Muscle of back (tissue), 13 donors: ENCODE measurements at places on chromosomes 2 and 18. TPM values are rescaled to one million over a fixed set of nuclear protein-coding genes. Genes with fewer than 3 reads are reported as not detected.

Gene CHRNA1
- polyA plus RNA-seq, result 162 TPM

Gene FBXO15
- polyA plus RNA-seq, result 0.72 TPM

Gene ABCG5
- not detected for polyA plus RNA-seq

Gene C2orf66
- 0.10 TPM for polyA plus RNA-seq

Gene KCNF1
- polyA plus RNA-seq, result 3.2 TPM

Gene NEMP2
- 9.6 TPM for polyA plus RNA-seq

Gene ALPG
- polyA plus RNA-seq, result not detected

Gene LTBP1
- 65.4 TPM for polyA plus RNA-seq

Gene CCDC195
- not detected for polyA plus RNA-seq

Gene MAPK4
- polyA plus RNA-seq, result 9.2 TPM

Gene CD207
- polyA plus RNA-seq, result 0.12 TPM

Gene SCN3A
- polyA plus RNA-seq, result 0.82 TPM

Gene TUBB8B
- polyA plus RNA-seq, result not detected

Gene PROM2
- 2.8 TPM for polyA plus RNA-seq

DNA sequence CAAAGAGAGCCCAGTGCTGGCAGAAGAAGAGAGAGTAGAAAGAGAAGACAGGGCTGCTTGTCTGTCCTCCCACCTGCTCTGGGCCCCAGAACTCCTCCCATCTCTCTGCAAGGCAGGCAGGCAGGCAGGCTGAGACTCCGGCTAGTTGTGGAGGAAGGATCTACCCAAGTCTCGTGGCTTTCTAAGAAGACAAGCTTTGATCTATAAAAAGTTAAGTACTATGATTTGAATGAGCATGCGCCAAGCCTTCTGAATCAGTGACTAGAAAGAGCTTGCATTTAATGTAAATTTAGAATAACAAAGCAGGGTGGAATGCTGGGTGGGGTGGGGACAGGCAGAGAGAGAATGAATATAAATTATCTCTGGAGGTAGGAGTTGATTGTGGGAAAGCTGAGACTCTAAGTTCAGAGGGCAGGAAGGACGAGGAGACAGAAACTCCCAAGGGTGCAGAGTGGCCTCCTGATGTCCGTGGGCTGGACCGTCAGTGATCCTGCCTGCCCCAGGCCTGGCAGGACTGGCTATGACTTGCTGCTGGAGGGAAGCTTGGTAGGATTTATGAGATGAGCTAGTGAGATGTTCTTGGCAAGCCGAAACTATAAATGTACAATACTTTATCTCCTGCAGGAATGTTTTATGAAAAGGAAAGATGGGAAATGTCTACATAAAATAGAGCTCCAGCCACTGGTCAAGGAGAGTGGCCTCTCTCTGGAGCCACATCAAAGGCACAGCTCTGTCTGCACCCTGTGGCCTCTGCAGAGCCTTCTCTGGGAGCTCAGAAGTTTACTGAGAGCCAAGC, 447.5 kb downstream of the TNS1 start:
- DNase-seq, result peak; percentile 73

DNA sequence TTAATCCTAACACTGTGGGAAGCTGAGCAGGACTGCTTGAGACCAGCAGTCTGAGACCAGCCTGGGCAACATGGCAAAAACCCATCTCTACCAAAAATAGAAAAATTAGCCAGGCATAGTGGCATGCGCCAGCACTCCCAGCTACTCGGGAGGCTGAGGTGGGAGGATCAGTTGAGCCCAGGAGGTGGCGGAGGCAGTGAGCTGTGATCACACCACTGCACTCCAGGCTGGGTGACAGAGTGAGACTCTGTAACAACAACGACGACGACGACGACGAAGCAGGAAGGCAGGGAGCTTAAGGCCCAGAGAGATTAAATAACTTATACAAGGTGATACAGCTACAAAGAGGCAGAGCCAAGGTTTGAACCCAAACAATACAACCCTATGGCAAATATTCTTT, 37.3 kb downstream of the CFAP36 start:
- DNase-seq, result no peak

GRCh38 chr18:3919396-3920061, 469.6 kb downstream of the TGIF1 start:
- no peak for DNase-seq

- no peak for DNase-seq
Measured at GRCh38 chr2:65992198-65992554, 442.7 kb upstream of the MEIS1 start.

- no peak for DNase-seq
Measured at GRCh38 chr2:96809951-96810782, 5.9 kb upstream of the CNNM3 start.

DNA sequence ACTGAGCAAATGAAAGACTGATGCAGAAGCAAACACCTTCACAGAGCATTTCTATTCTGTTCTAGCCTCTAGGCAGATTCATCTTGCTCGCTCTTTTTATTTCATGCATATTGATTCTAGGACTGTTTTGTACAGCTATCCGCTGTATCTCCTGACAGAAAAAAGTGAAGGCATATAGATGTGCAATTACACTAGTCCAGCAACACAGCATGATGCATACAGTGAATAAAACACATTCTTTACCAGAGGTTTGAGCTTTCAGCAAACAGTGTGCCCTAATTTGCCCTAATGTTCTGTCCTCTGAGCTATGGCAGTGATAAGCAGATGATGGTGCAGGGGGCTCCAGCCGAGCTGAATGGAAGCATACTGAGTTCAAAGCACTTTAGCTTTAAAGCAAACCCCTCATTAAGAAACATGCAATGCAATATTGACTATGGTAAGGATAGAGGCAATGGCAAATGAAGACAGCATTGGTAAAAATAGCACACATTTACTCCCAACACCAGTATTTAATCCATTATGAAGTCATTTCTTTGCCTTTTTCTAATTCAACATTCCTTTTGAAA, 141.2 kb upstream of the RGPD4 start:
- DNase-seq, result no peak

- no peak for DNase-seq
Measured at GRCh38 chr2:120923426-120923825, 187.8 kb downstream of the GLI2 start.

DNA sequence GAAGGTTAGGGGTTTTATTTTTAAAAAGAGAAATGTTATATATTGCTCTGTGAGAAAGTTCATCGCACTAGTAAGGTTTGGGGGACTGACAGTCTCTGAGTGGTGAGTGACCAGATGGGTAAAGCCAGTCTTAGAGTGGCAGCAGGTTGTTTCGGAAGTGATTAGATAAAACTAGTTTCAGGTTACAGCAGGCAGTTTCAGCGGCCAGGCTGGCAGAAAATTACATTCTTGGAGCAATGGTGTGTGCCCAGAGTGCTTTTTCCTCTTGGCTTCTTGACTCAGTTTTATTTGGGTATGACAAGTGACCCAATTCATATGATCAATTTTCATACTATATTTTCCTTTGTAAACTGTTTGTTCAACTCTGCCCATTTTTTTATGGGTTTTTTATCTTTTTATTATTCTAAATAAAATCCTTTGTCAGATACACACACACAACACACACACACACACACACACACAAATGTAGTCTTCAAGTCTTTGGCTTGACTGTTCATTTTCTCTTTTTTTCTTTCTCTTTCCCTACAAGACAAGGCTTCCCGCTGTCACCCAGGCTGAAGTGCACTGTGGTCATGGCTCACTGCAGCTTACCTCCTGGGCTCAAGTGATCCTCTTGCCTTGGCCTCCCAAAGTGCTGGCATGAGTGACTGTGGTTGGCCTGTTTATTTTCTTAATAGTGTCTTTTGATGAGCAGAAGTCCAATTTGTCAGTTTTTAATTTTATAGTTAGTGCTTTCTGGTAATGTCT, 30.9 kb downstream of the RALBP1 start:
- DNase-seq, result no peak

DNA sequence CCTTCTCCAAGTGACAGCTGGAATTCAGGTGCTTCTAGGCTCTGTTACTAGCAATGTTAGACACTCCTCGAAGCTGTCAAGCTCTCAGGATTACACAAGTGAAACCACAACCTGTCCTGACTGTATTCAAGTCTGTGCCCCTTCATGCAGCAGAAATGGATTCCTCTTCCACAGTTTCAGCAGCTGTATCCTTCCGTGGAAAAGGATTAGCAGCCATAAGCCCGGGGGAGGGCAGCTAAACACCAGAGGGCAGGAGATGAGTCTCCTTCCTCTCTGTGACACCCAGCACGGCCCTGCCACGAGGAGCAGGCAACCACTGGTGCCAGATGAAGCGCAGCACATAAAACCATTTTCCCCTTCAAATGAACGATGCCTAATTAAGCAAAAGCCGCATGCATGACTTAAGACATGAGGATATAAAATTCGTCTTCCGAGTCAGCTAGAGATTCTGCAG, 1.2 kb downstream of the ST3GAL5 start:
- peak; percentile 80 for DNase-seq

GRCh38 chr2:197960786-197961185, 156.4 kb downstream of the PLCL1 start:
- no peak for DNase-seq

GRCh38 chr2:70745276-70745825, 22.6 kb downstream of the ADD2 start:
- DNase-seq, result no peak

DNA sequence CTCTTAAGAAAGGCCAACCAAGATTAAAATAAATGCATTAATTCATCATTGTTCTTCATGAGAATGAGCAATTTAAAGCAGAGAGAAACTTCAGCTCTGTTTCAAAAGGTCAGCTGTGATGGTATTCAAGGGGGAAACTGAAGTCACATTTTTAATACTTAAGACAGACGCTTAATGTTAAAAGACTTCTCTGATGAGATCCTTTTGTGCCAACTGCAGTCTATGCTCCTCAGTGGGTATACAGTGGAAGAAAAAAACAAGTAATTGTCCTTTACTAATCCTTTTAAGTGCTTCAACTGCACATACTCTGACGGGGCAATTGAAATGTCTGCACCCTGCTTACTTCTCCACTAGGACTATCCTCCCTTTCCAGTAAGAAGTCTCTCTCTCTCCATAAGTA, 309.7 kb downstream of the GULP1 start:
- no peak for DNase-seq

- peak; percentile 43 for DNase-seq
Measured at GRCh38 chr2:39948016-39948719, 169.1 kb upstream of the THUMPD2 start.

DNA sequence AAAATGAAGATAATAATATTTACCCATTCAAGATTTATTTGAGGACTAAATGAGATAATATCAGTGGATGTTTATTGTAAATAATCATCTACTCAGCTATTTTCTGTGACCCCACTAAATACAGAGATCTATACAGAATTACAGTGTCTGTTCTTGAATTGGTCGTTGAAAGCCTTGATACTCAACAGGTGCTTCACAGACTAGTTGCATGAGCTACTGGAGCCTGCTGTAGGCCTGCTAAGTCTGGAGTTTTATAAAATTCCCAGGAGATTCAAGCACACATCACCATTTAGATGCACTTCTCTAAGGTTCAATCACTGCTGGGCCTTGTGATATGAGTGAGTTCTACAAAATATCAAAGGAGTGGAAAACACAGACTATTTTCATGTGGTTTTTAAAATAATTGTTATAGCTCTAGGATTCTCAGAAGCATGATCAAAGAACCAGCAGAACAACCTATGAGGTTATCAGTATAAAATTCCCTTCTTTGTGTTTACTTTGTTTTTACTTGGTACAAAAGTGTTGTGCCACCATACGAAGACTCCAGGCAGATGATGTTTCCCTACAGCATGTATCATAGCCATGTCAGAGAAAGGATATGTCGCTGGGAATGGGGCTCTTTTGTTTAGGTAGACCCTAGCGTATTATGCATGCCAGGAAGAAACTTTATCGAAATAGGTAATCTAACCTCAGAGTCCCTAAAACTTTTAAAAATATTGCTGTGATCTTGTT, 7.1 kb downstream of the SULT1C4 start:
- DNase-seq, result no peak

- no peak for DNase-seq
Measured at GRCh38 chr2:134634054-134634753, 84.6 kb downstream of the TMEM163 start.

DNA sequence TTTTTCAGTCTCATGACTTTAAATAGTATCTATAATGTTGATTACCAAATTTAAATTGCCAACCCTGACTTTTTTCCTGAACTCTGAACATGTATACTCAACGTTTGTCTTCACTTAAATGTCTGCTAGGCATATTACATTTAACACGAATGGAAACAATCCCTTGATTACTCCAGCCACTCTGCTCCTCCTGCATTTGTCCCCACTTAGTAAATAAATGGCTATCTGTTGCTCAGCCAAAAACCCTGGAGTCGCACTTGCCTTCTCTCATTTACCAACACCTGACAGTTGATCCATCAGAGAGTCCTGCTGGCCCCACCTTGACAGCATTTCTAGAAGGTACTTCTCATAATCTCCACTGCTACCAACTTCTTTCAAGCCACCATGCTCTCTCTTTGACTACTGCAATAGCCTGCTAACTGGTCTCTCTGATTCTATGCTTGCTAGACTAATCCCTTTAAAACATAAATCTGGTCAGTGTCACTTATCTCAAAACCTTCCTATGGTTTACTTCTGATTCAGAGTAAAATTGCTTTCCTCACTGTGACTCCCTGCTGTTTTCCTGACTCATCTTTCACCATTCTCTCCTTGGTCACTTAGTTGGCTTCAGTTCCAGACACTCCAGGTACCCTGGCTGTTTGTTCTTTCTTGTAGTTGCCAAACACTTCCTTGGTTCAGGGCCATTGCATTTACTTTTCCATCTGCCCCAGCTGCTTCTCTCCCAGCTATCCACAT, 31.9 kb downstream of the SPAG16 start:
- no peak for DNase-seq

DNA sequence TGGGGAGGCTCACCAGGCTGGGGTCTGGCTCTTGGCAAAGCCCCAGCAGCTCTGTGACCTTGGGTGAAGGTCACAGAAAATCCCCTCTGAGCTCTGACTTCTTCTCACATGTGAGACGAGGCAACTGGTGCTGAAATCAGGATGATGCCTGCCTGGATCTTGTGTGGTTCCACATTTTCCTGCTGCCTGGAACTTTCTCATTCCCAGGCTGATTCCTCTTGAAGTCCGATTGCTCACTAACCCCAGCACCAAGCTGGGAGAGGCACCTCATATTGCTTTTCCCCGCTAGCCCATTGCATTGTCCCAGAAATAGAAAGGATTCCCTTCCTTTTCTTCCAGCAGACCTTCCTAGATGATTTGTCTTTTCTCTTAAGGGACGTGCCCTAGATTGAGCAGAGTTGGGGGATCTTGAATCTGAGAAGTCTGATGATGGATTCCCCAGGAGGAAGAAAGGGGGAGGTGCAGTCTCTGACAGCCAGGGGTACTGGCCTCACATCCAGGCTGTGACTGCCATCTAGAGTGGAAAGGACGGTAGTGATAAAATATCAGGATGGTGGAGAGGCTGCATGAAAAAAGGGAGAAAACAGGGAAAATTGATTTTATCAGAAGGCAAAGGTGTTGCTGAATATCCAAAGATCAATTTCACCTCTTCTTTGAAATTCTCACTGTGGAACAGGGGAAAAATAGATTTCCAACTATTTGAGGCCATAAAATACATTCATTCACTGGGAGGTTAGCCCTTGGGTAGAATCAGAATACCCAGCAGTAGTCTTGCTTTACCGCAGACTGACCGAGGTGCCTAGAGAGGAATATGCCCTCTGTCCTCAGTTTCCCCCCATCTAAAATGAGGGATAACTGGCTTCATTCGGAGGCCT, 96.3 kb downstream of the FAM210A start:
- peak; percentile 51 for DNase-seq
